ENCODE measurements at places on chromosomes 11 and 22. TPM values are rescaled to one million over a fixed set of nuclear protein-coding genes. Genes with fewer than 3 reads are reported as not detected.
A peak's percentile ranks its signal among the peaks of the same experiment; 100 is the strongest.

Gene OR5P2
- not detected for total RNA-seq

Gene ADSL
- total RNA-seq: 264 TPM

Gene P2RY2
- total RNA-seq: not detected

Gene CENPM
- 91.5 TPM for total RNA-seq

Gene ELF5
- not detected for total RNA-seq

Gene GDPD5
- 4.6 TPM for total RNA-seq

Gene SPI1
- not detected for total RNA-seq

Gene TIMM10
- 36.2 TPM for total RNA-seq

Gene MPEG1
- not detected for total RNA-seq

Gene ALX4
- total RNA-seq: 34.2 TPM

Gene MRGPRX3
- not detected for total RNA-seq

Gene GAS2L1
- 13.2 TPM for total RNA-seq

Gene CTSW
- not detected for total RNA-seq

Gene ACRV1
- total RNA-seq: not detected

Gene CHRM1
- total RNA-seq: not detected

Gene MUC5AC
- total RNA-seq: not detected

Gene LUZP2
- not detected for total RNA-seq

Gene XKR3
- total RNA-seq: not detected

Gene BTBD18
- total RNA-seq: not detected

Gene ETS1
- total RNA-seq: 61.7 TPM

- DNase-seq: no peak
These were observed 46.5 kb upstream of the CD5 start for GRCh38 chr11:61055776-61056175.

- no peak for DNase-seq
These were observed 5.4 kb downstream of the FJX1 start for GRCh38 chr11:35623621-35624168.

- DNase-seq: peak; percentile 61
These were observed 34.8 kb downstream of the JHY start for GRCh38 chr11:122917311-122917710.

- no peak for DNase-seq
These were observed 12.0 kb upstream of the MALAT1 start for GRCh38 chr11:65486570-65487466.

DNA sequence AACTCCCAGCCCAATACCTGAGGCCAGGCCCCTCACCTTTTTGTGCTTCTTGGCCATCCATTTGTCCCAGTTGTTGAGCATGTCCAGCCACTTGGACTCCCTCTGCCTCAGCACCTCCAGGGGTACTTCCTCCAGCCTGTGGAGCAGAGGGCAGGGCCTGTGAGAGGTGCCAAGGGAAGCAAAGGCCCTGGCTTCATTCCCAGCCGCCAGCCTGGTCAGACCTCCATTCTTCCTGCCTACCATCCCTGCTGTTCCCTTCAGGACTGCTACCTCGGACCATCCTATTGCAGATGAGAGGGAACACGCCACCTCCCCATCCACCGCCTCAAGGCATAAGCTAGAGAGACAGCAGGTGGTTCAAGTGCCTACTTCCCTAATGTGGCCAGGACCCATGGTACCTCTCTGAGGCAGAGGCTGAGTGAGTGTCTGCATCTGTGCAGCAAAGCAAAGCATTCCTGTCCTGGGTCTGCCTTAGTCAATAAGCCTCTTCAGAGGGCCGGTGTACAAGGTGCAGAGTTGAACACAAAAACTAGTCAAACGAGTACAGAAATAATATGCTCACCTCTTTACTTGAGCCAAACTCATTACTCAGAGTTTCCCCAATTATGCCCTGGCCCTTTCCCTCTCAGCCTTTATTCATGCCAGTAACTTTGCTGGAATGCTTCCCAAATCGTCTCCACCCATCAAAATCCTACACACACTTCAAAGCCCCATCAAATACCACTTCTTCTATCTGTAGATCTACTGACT is 15.4 kb upstream of the CASTOR1 start:
- peak; percentile 68 for DNase-seq

DNA sequence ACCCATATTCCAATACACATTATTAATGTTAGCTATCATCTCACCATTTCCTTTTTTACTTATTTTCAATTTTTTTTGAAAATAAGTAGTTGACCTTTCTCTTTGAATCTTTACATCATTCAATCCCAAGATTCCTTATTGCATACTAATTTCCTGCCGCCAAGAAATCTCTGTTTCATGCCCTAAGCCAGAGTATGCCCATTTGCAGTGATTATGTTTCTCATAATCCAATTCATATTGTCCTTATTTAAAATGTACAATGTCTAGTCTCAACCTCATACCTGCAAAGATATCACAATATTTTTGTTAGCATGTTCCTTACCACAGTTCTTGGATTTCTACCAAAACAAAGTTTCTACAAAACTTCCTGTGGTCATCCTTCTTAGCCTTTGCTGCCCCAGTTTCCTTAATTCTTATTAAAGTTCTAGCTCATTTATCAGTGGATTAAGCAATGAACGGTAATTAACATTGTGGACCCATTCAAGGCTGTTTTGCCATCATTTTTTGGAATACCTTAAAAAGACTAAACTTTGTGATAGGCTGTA is 75.3 kb downstream of the CD44 start:
- no peak for DNase-seq

- peak; percentile 34 for DNase-seq
These were observed 50.8 kb downstream of the ATG16L2 start for GRCh38 chr11:72864702-72865655.

DNA sequence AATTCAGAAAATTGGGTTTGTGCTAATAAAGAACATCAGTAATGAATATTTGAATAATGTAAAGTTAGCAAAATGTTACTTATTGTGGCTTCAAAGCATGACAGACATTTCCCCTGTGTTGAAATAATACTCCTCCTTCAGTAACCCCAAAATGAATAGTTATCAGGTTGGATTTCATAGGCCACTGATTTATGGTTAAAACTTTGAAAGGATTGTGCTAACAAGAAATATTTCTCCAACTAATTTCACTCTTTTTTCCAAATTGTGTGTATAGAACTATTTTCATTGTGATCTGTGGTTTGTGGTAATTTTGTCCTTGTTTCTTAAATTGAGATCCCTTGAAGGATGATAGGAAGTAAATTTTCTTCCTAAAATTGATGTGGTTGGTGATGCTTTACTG is 7.9 kb downstream of the DDX10 start:
- DNase-seq: no peak

DNA sequence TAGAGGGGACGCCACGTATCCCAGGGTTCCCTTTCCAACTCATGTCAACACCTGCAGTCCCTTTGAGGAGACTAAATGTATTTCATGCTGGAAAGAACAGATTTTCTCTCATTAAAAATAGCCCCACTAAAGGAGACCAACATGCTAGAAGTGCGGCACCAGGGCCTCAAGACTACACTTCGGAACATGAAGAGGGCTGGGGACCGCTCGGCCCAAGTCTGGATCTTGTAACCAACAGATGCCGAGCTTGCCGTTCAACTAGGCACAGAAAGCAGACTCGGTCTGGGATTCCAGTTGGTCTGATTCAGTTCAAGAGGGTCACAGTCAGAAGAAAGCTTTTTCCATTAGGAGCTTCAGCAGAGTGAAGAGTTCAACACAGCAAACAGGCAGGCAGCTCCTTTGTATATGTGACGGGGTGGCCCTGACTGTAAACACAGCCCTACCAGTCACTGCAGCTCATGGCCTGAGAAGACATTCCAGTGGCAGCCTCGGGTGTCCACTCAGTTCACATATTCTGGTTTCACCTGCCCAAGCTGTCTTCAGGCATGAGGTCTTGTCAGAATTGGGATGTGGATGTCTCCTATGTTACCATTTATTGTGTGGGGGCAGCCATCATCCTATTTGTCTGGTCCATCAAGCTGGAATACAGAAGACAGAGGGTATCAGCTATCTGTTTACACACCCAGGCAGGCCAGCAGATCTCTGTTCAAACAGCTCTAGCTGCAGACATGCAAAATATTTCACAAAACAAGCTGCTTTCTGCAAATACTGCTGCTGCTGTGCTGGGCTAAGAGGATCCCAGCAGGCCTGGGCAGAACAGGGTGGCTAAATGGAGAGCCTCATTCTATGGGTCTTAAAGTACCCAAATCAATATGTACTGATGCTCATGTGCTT is 8.8 kb downstream of the RIC8A start:
- no peak for DNase-seq

GRCh38 chr11:66858186-66858938 is 1.5 kb downstream of the LRFN4 start:
- DNase-seq: no peak

DNA sequence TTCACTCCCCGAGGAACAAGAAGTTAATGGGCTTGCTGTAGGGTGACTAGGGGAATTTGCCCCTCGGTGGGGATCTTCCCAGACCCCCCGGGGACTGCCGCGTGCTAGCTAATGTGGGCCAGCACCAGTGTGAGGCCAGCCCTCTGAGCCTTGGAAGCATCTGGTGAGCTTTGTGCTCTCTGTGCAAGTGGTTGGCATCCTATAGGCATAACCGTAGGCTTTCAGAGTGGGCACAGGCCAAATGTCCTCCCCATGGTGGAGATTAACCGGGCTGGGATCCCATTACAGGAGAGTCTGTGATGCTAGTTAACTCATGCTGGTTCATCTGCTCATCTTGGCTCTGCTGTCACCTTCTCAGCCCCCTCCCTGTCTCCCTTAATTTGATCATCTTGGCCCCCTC is 125.7 kb downstream of the TRIM29 start:
- peak; percentile 49 for DNase-seq

DNA sequence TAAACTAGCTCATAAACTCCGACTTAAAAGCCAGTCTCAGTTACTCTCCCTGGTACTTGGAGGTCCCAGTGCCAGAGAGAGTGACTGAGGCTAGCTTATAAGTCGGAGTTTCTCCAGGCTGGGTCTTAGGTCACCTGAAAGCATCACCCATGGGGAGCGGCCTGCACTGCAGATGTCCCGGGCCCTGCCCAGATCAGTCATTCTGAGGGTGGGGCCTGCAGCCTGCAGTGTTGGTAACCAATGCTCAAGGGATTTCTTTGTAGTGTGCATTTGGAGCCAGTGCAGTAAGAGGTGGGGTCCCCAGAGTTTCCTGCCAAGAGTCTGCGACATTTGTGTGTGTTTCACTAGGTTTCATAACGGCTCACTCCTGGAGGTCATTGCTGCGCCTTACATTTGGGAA is 14.8 kb downstream of the TAB1 start:
- no peak for DNase-seq

GRCh38 chr11:8533332-8533731 is 60.7 kb downstream of the STK33 start:
- DNase-seq: no peak

GRCh38 chr11:73661035-73661628 is 14.8 kb downstream of the PLEKHB1 start:
- peak; percentile 91 for DNase-seq

DNA sequence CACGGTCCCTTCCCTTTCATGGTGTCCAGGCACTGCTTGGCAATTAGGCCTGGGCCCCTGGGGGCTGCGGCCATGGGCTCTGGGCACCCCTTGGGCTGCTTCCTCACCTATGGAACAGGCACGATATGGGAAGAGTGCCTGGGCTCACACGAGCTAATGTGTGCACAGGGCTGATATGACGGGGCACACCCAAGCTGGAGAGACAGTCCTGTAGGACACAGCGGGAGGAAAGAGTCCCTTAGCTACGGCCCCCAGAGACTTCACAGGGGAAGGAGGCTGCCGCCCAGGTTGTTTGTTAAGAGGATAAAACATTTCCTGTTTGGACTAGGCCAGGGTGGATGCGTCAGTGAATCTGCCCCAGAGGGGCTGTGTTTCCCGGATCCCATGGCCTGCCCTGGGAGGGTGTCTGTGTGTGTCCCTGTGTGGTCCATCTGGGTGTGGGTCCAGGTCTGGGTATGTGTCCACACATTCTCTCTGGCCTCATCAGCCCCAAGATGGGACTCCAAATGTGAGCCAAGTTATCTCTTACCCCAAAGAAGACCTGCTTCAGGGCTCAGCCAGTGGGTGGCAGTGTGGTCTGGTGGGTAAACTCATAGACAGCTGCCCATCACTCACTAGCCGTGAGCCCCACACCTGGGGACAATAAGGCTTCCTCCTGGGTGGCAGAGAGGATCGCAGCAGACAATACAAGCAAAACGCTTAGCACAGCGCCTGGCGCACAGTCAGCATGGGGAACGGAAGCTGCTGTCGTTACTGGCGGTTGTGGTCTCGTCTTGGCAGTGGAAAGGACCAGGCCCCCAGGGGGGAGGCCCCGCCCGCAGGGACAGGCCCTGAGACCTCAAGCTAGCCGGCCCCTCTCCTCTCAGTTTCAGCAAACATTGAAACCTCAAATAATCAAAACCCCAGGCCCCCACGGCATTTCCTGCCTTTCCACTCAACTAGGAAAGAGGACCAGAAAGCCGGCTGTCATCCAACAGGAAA is 3.2 kb upstream of the EMID1 start:
- no peak for DNase-seq

DNA sequence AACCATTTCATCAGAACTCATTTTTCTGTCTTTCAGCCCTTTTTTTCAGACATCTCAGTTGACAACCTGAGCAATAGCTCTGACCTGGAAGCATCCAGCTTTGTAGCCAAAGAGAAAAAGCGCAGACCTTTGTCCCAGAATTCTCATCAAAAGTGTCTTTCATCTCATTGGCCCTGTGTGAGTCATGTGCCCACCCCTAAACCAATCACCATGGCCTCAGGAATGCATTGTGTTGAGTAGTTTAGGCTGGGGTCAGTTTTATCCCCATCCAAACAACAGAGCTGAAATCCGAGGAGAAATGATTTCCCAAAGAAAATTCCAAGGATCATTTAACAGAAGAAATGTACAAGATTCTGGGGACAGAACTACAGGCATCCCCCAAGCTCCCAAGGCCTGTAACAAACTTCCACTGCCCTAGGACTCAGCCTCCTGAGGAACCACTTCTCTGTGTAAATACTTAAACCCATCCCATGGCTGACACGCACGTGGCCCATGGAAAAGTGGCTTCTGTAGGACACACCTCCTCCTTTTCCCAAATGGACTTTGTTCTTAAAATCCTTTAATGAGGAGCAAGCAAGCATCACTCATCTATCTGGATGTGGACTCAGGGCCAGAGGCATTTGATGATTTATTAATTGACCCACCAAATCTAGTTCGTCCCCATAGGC is 429.0 kb downstream of the SOX6 start:
- no peak for DNase-seq

GRCh38 chr11:47948137-47948536 is 32.2 kb upstream of the PTPRJ start:
- no peak for DNase-seq

DNA sequence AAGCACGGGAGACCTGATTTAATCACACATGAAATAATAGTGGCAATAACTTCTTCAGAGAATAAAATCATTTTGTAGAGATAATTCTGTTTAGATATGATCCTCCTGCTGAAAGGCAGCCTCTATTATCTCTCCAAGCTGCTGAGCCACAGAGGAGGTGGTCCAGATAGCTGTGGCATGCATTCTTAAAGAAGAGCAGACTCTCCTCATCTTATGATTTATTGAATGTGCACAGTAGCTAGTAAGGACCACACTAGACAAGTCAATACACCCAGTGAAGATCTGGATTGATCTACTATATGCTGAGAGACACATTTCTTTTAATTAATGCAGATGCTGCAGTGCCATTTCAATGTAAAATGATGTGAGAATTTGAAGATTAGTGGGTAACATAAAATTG is 552.9 kb upstream of the ANO3 start:
- DNase-seq: no peak

GRCh38 chr22:43253839-43254238 is 66.9 kb upstream of the TTLL12 start:
- no peak for DNase-seq

GRCh38 chr22:35641494-35642120 is 6.6 kb upstream of the APOL6 start:
- no peak for DNase-seq

Data from G401 (cell line).